Sigmoid colon (tissue), 7 donors: ENCODE measurements at places on chromosomes 11 and 22. TPM values are rescaled to one million over a fixed set of nuclear protein-coding genes. Genes with fewer than 3 reads are reported as not detected.

- H3K4me3 ChIP-seq: no peak overlapping the region
- H3K27me3 ChIP-seq: no peaks in the 10 kb centered on the region
- no peaks in the 10 kb centered on the region for H3K36me3 ChIP-seq
- no peaks in the 10 kb centered on the region for H3K4me1 ChIP-seq
These were observed 89.3 kb upstream of the LINC01488 start for GRCh38 chr11:69392104-69392653.

DNA sequence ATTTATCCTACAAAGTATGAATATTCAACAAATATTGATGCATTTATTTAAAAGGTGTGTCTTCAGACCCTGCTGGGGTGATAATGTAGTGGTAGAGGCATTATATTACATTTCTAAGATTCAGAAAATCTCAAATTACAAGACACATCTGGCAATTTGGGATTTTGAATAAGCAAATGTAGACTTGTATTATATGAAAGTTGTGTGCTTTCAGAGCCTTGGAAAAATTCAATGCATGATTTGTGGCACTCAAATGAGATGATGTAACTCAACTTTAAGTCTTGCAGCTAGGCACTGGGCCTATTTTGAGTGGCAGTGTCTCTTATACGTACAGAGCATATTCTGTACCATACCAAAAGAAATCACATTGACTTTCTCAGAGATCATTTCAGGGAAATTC lies 214.4 kb downstream of the ETS1 start:
- H3K36me3 ChIP-seq: no peaks in the 10 kb centered on the region
- H3K27ac ChIP-seq: no peak overlapping the region
- H3K4me3 ChIP-seq: no peak overlapping the region
- no peaks in the 10 kb centered on the region for H3K27me3 ChIP-seq

GRCh38 chr11:31986201-31986889 lies 104.5 kb upstream of the RCN1 start:
- no peak for DNase-seq
- no peak overlapping the region for H3K4me3 ChIP-seq
- H3K4me1 ChIP-seq: no peaks in the 10 kb centered on the region
- H3K36me3 ChIP-seq: no peaks in the 10 kb centered on the region
- no peak overlapping the region for H3K27ac ChIP-seq

- H3K4me3 ChIP-seq: no peak overlapping the region
- H3K27ac ChIP-seq: no peak overlapping the region
- H3K4me1 ChIP-seq: no peaks in the 10 kb centered on the region
- H3K36me3 ChIP-seq: no peaks in the 10 kb centered on the region
- DNase-seq: no peak
These were observed 5.7 kb upstream of the APOBEC3A start for GRCh38 chr22:38951734-38952133.

- peak overlapping the region; percentile 12 for H3K27ac ChIP-seq
- H3K4me3 ChIP-seq: no peak overlapping the region
- DNase-seq: no peak
- no peaks in the 10 kb centered on the region for H3K36me3 ChIP-seq
- H3K27me3 ChIP-seq: no peaks in the 10 kb centered on the region
- no peaks in the 10 kb centered on the region for H3K4me1 ChIP-seq
These were observed 104.6 kb downstream of the SIK3 start for GRCh38 chr11:116993599-116993998.

GRCh38 chr11:125141178-125141577 lies 23.4 kb upstream of the PKNOX2 start:
- no peaks in the 10 kb centered on the region for H3K36me3 ChIP-seq
- H3K4me1 ChIP-seq: no peaks in the 10 kb centered on the region
- H3K27ac ChIP-seq: no peak overlapping the region
- no peaks in the 10 kb centered on the region for H3K27me3 ChIP-seq

DNA sequence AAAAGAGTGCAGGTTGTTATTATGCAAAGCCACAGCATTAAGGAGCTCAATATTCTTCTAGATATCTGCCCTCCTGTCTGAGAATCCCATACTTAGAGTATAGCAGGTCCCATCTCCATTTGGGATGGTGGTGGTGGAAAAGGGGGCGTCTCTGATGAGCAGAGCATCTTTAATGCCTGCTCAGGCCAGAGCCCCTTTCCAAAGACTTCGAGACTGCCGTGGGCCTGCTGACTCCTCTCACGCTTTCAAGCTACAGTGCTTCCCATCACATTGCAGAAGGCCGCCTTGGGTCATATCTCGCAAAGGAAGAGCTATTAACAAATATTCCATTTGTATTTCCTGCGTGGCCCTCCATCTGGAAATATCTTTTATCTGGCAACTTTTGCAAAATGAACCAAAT lies 10.9 kb downstream of the LMO2 start:
- H3K36me3 ChIP-seq: no peaks in the 10 kb centered on the region
- H3K27me3 ChIP-seq: peaks cover 13% of the 10 kb centered on the region
- H3K4me1 ChIP-seq: no peaks in the 10 kb centered on the region
- H3K4me3 ChIP-seq: no peak overlapping the region

GRCh38 chr11:113465786-113466185 lies 9.4 kb downstream of the DRD2 start:
- no peaks in the 10 kb centered on the region for H3K4me1 ChIP-seq
- H3K27ac ChIP-seq: no peak overlapping the region
- DNase-seq: no peak
- H3K27me3 ChIP-seq: peaks cover 4% of the 10 kb centered on the region

DNA sequence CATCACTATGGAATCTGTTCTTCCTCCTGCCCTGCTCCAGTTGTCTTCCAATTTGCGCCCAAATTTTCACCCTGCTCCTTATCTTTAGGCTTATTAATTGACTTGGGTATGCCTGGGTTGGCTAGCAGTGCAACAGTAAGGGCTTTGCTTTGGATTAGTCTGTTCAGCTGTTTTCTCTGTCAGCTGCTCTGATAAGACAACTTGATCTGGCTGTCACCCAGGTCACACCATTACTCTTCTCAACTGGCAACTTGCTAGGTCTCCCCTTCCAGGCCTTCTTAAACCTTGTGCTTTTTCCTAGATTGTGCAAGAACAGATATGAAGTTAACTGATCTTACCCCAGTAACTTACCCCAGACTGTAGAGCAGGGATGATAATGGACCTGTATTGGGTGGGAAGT lies 357.8 kb upstream of the LARGE1 start:
- H3K36me3 ChIP-seq: no peaks in the 10 kb centered on the region
- no peaks in the 10 kb centered on the region for H3K27me3 ChIP-seq
- DNase-seq: no peak

DNA sequence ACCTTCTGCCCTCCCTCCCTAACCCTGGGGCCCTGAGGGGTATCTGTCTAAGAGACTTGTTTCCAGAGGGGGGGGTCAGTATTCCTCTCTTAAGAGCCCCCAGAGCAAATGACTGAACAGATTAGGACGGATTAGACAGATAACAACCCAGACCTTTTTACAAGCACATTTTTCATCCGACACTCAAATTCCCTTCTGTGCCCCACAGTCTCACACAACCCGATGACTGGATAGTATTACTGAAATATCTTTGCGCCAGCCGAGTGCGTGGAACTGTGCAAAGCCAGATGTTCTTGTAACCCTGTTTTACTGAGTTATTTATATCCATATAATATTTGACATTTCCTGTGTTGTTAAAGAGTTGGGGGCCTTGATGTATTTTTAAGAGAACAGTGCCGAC lies 30.9 kb upstream of the FLI1 start:
- H3K4me1 ChIP-seq: no peaks in the 10 kb centered on the region
- H3K27ac ChIP-seq: no peak overlapping the region
- no peaks in the 10 kb centered on the region for H3K36me3 ChIP-seq
- H3K27me3 ChIP-seq: no peaks in the 10 kb centered on the region

- no peak for DNase-seq
- peaks cover 42% of the 10 kb centered on the region for H3K4me1 ChIP-seq
- peak overlapping the region; percentile 94 for H3K4me3 ChIP-seq
- H3K27ac ChIP-seq: peak overlapping the region; percentile 95
These were observed 646 bp downstream of the NCAPD3 start for GRCh38 chr11:134223121-134223520.

DNA sequence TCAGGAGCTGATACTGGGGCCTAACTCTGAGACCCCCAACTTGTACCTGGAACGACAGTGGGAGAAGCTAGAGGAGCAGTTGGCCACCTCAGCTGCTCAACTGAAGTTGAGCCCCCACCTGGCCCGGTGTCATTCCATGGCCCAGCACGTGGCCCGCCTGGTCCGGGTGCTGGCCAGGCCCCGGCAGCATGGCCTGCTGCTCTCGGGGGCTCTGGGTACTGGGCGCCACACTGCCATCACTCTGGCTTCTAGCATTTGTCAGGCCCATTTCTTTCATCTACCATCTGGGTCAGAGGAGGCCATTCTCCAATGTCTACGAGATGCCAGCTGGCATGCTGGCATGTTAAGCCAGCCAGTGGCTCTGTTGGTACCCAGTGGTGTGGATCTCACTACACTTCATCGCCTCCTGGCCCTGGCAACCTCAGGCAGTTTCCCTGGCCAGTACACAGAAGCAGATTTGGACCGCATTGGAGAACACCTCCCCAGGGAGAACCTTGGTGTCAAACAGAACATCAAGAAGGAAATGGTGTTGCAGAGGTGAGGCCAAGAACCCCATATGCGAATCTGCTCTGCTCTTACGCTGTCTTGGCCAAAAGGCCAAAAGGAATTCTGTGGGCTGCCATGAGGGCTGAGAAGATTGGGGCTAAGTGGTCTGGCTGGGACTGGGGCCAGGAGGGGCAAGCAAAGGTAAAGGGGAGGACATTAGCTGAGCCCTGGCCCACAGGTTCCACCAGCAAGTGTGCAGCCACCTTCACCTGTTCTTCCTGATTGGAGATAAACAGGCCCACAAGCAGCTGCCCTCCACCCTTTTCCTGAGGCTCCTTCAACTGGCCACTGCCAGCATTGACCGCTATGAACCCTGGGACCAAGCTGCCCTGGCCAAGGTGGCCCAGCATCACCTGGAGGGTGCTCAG lies 45.4 kb downstream of the RRP8 start:
- no peaks in the 10 kb centered on the region for H3K27me3 ChIP-seq
- no peak overlapping the region for H3K27ac ChIP-seq
- H3K4me1 ChIP-seq: no peaks in the 10 kb centered on the region
- no peak overlapping the region for H3K4me3 ChIP-seq

DNA sequence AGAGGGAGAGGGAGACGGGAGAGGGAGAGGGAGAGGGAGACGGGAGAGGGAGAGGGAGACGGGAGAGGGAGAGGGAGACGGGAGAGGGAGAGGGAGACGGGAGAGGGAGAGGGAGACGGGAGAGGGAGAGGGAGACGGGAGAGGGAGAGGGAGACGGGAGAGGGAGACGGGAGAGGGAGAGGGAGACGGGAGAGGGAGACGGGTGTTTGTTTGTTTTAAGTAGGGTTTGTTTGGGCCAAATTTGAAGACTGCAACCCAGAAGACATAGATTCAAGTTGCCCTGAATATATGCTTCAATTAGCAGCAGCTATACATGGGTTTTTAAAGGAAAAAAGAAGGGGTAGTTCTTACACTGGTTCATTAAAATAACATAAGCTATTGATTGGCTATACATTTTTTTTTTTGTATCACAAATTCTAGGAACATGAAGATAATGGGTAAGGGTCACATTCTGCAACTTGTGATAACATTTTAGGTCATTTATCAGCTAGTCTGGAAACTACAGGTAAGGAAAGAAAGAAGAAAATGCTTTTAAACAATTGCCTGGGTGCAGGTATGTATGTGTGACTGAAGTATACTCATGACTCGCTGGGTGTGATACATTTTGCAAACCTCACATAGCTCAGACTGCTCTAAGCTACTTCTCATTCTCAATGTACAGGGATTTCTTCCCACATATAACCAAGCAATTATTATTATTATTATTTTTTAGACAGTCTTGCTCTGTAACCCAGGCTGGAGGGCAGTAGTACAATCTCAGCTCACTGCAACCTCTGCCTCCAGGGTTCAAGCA lies 67.3 kb downstream of the MCHR1 start:
- H3K27me3 ChIP-seq: no peaks in the 10 kb centered on the region
- no peaks in the 10 kb centered on the region for H3K36me3 ChIP-seq
- no peak for DNase-seq
- no peak overlapping the region for H3K27ac ChIP-seq
- no peaks in the 10 kb centered on the region for H3K4me1 ChIP-seq
- no peak overlapping the region for H3K4me3 ChIP-seq

- peak overlapping the region; percentile 82 for H3K27ac ChIP-seq
- DNase-seq: no peak
- no peaks in the 10 kb centered on the region for H3K27me3 ChIP-seq
- H3K4me3 ChIP-seq: no peak overlapping the region
- peaks cover 55% of the 10 kb centered on the region for H3K4me1 ChIP-seq
- H3K36me3 ChIP-seq: peaks cover 41% of the 10 kb centered on the region
These were observed 4.6 kb downstream of the CD151 start for GRCh38 chr11:837189-837989.

DNA sequence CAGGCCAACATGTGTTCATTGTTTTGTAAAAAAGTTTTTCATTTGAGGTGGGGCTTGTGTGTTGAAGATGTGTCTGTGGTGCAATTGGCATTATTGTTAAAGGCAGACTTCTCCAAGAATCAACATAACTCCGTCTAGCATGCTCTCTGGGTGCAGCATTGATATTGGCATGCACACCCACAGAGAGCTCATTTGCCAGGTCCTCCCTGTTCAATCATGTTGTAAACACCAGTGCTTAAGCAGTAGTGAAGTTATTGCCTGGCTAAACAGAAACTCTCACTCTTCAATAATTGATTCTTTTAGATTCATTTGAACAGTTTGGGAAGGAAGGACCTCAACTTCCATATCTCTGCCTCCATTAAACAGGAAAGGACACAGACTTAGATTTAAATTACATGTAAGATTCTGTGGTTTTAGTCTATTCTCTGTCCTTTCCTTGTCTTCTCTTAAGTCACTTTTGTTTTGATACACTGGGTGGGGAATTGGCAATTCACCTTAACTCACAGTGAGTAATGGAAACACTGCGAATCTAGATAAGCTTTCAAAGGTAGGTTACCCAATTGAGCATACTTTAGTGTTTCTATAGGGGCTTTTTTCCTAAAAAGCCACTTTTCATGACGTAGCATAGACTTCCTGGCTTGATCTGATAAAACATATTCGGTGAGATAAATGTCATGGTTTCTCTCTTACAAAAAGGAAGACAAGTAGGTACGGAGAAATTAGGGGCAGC lies 30.8 kb upstream of the EXPH5 start:
- H3K27me3 ChIP-seq: no peaks in the 10 kb centered on the region
- no peak overlapping the region for H3K4me3 ChIP-seq
- H3K27ac ChIP-seq: no peak overlapping the region
- no peak for DNase-seq
- no peaks in the 10 kb centered on the region for H3K36me3 ChIP-seq

Gene NFAM1
- 1.8 TPM for total RNA-seq

Gene HNRNPUL2
- 27.1 TPM for total RNA-seq

Gene CRACR2B
- 9.5 TPM for total RNA-seq

Gene MMP12
- total RNA-seq: not detected

Gene NCAM1
- 124 TPM for total RNA-seq

Gene ADM2
- not detected for total RNA-seq

Gene SLC25A18
- 5.4 TPM for total RNA-seq

Gene OR5P2
- not detected for total RNA-seq

Gene TMEM191B
- not detected for total RNA-seq
